ENCODE measurements at places on chromosomes 12 and 14. TPM values are rescaled to one million over a fixed set of nuclear protein-coding genes. Genes with fewer than 3 reads are reported as not detected.

GRCh38 chr12:116759783-116760621 is 21.9 kb downstream of the RNFT2 start:
- DNase-seq = no peak

DNA sequence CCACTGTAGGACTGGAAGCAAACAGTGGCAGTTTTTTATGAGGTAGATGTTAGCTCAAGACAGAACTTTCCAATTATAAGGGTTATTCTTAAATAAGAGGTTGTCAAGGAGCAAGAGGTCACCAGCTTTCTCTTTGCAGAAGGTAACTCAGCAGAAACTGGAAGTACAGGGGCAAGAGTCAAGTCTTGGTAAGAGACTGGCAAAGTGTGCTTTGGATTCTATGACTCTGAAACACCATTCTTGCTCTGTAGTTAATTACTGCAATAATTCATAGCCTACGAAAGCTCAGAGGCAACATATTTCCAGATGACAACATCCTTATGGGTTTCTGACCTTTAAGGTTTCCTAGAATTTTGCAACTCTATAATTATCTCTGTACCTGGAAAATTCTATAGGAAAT is 51.3 kb downstream of the RMST start:
- DNase-seq = no peak

DNA sequence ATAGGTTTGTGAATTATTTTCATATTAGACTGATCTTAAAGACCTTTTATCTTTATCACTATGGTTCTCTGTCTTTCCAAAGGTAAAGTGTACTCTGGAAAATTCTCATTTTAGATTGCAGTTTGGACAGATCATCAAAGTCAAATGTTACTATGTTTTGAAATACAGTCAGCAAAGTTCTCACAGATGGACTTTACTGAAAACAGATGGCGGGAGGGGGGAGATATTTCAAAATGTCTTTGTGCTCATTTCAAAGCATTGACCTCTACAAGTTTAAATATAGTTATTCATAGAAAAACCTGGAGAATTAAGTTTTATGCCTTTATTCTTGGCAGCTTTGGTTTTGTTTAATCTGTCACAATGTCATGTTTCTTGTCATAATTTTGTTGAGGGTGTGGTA is 51.8 kb upstream of the LRTM2 start:
- DNase-seq = no peak

GRCh38 chr14:75487155-75487671 is 35.1 kb upstream of the BATF start:
- DNase-seq = no peak

GRCh38 chr12:21546716-21547115 is 20.6 kb downstream of the SPX start:
- DNase-seq = no peak

DNA sequence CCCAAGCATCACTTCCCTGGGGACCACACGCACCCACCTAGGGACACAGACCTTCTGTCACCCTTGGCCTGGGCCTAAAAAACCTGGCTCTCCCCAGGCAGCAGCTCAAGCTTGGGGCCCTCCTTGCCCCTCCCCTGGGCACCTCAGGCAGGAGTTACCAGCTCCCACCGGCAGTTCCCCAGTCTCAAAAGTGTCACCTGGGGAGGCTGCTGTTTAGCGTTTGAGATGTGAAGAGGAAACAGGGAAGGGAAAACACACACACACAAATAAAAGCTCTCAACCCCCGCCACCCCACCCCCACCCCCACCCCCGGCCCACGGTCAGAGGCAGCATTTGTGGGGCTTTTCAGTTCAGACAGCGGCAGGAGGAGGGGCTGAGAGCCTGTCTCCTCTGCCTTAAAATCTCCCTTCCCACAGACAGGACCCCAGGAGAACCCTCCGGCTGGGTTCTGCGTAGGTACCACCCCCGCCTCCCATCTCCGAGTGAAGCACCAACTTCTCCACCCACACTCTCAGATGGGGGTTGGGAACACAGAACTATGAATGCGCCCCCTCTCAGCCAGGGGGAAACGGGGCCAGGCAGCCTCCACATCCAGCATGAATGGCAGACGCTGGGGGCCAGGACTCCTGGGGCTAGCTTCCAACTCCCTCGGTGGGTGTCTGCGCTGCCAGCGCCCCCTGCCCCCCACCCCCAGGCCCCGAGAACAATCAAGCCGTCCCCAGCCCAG is 3.0 kb downstream of the NCOR2 start:
- DNase-seq = no peak

DNA sequence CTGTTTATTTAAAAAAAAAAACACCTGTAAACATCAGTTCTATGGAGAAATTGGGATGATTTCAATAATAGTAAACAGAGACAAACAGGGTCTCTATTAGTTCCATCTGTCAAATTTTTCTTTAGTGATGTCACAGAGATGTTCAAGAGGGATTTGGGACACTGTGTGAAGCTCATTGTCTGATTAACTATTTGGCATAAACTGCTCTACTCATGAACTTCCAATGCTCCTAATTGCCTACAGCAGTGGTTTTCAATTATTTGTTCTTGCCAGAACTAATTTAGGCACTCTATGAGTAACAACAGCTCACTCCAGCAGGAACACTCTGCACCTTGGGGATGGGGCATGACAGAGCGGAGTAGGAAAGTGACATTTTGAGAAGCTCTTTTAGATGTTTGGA is 250.1 kb upstream of the PRKD1 start:
- no peak for DNase-seq

DNA sequence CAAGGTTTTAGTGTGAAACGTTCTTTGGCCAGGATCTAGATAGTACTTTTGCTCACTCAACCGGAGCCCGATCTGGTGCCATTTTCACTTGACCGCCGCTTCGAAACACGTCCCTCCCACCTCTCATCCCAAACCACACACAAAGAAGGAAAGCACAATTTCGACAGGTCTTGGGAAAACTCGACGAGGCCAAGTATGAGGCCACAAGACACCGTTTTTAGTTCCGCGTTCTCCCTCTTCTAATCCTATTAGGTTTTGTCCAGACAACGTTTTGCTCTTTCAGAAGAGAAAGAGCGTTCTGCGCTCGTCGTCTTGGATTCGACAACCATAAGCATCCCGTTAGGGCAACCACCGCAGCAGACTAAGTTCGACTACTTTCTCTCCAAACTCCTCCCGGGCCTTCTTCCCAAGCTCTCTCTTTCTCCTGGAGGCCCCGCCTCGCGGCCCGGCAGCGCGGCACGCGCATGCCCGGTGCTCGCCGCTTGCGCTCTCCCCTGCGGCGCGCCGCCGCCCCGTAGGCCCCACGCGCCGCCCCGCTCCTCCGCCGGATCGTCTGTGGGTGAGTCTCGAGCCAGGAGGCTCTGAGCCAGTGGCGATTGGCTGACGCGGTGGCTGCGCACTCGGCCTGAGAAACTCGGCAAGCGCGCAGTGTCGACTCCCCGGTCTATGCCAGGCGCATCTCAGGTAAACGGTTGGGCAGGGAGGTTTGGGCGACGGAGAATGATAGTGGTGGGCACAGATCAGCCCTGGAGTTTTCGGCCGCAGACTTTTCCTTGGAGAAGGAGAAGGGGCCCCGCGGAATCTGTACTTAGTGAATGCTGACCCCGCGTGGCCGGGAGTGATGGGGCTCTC is at the start of gene MIPOL1:
Gene MIPOL1, plus strand, starts transcription at position 517 of the 852 bp plus-strand sequence. CDS start 49,952 bp downstream, outside the sequence.
- peak; percentile 68 for DNase-seq

DNA sequence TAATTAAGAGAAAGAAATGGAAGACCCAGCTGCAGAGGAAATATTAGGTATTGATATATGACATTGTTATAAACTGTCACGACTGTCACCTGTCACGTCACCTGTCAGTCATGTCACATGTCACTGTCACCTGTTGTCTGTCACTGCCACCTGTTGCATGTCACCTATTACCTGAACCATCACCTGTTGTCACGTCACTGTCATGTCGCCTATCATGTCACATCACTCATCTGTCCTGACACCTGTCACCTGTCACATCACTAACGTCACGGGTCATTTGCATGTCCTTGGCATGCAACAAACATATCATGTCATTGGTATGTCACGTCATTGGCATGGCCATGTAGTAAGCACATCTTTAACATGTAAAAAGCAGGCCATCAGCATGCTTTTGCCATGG is 26.6 kb upstream of the TESC start:
- no peak for DNase-seq

GRCh38 chr12:10998204-10998603 is at the start of gene TAS2R20:
TSS of gene TAS2R20 (minus strand) at chr12:10998304. CDS start at chr12:10997875, 429 bp downstream.
- DNase-seq = no peak

GRCh38 chr12:124592050-124592449 is 24.6 kb upstream of the NCOR2 start:
- no peak for DNase-seq

GRCh38 chr12:67754933-67755697 is 106.6 kb downstream of the DYRK2 start:
- DNase-seq = no peak

- no peak for DNase-seq
These were observed 44.6 kb downstream of the CACNA2D4 start for GRCh38 chr12:1873531-1874510.

DNA sequence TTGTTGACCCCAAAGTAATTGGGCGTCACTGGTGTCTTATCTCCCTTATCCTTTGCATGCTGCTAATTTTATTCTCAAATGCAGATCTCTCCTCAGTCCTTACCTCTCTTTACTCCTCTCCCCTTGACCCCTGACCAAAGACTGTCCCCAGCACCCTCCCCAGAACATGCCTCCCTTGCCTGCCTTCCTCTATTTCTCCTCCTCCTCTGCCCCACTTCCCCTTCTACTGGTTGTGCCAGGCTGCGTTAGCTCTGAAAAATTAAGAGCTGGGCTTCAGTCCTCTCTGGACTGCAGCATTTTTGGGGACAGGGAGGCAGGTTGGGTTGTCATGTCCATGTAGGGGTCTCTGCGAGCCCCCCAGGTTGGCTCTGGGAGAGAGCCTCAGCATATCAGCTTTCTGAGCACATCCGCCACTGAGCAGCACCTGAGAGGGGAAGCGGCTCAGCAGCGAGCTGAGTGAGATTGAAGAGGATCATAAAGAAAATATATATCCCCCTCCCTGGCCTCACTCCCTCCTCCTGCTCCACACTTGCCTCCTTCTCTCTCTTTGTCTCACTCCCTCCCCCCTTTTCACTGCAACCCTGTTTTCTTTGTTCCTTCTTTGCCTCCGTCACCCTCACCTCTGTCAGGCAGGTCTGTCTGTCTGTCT is 6.4 kb upstream of the CISTR start:
- no peak for DNase-seq

DNA sequence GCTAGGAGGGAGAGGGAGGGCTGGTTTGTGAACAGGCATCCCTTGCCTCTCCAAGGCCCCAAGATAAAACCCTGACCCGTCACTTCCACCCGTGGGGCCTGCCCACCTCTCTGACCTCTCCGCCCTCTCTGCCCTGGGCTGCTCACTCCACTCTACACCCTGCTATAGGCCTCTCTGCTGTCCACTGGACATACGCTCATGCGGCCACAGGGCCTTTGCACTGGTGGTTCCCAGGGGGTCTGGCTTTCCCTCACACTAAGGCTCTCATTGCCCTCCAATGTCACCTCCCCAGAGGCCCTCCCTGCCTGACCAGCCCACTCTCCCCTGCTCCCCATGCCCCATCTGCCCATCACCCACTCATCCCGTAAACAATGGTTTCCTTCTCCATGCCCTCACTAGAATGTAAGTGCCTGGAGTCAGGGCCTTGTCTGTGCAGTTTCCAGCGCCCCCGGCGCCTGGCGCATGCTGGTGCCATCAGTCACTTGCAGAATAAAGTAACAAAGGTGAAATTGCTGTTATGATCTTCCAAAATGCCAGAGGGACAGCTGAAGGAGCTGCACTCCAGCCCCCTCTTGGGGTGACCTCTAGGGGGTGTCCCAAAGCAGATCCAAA is 73.6 kb downstream of the RFLNA start:
- DNase-seq = no peak

The TRAF3 gene
- total RNA-seq = 31.7 TPM

The METAP2 gene
- total RNA-seq = 61.9 TPM

The MORN3 gene
- total RNA-seq = 3.4 TPM

The SSPN gene
- total RNA-seq = 23.5 TPM

The TPPP2 gene
- total RNA-seq = not detected

The FOXJ2 gene
- total RNA-seq = 14.4 TPM

The SOCS2 gene
- 7.1 TPM for total RNA-seq

The AQP2 gene
- total RNA-seq = not detected

The LRRC10 gene
- not detected for total RNA-seq

The NRL gene
- 3.5 TPM for total RNA-seq

Measured in dorsolateral prefrontal cortex (tissue), 122 donors.